ENCODE measurements at places on chromosomes 16 and 17.

- no peak for DNase-seq
Observed at GRCh38 chr17:78822552-78822951, 18.1 kb downstream of the USP36 start.

GRCh38 chr17:55433629-55434422, 12.2 kb upstream of the MMD start:
- DNase-seq = no peak

- no peak for DNase-seq
Observed at GRCh38 chr16:87582216-87582965, 19.9 kb upstream of the JPH3 start.

DNA sequence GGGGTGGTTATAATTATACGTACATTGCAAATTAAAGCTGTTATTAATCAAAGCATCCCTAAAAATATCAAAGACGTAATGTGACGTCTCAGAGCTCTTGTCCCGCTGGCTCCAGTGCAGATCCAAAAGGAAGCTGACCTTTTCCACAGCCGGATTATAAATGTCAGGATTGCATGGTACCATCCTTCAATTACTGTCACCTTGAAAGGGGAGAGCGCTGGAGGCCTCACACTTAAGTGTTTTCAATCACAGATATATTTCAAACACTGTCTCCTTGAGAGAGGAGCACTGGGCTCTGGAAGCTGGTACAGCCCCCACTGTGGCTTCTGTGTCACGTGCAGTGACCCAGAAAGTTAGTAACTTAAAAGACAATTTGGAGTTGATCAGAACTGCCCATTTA, 94.2 kb downstream of the AIPL1 start:
- no peak for DNase-seq

DNA sequence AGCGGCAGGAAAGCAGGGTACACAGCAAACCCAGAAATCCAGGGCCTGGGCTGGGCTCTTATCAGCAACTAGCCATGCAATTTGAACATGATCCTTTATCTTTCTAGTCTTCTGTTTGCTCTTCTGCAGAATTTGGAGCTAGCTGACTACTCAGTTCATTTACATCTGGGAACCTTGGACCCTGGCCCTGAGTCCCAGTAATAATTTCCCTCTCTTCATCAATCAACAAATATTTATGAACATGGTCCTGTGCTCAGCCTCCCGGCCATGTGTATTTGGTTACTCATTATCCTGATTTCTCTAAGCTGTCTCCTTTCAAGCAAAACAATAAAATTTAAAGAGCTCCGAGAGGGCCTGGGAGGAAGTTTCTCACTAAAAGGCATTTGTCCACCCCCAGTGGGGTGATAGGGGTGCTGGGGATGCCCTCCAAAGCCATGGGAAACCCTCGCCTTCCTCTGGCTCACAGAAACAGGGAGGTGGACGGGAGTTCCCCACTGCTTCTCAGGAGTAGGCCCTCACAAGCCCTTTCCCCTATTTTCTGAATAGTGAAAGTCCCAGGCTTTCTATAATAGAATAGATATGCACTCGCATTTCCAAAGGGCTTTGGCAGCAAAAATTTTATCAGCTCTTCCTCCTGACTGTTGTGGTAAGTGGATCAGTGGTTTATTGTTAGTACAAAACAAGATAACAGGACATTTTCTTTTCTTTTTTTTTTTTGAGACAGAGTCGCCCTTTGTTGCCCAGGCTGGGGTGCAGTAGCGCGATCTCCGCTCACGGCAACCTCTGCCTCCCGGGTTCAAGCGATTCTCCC, 6.9 kb upstream of the WDR59 start:
- DNase-seq = peak; percentile 40

- no peak for DNase-seq
Observed at GRCh38 chr17:46764709-46765401, 53.6 kb downstream of the WNT3 start.
